ENCODE measurements at places on chromosomes 5 and 9.

- DNase-seq, result no peak
These were observed 113.2 kb downstream of the UNC13B start for GRCh38 chr9:35274993-35275392.

GRCh38 chr5:2302169-2302568 lies 419.4 kb upstream of the IRX4 start:
- no peak for DNase-seq

DNA sequence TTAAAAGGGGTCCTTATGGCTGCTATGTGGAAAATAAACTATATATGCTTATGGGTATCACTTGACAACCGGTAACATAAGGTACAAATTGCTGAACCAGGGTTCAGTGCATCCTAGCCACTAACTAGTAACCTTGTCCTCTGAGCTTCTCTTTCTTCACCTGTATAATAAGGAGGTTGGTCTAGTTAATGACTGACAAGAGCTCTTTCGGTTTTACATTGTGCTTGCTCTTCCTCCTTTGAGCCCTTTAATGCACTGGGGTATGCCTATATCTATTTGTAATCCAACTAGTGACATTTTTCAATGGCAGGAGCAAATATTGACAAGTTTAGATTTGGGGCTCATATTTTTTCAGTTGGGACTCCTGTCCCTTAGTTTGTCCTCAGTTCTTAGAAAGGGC lies 66.1 kb downstream of the NPR3 start:
- DNase-seq, result no peak

GRCh38 chr5:172574871-172575223 lies 66.2 kb upstream of the NEURL1B start:
- no peak for DNase-seq

DNA sequence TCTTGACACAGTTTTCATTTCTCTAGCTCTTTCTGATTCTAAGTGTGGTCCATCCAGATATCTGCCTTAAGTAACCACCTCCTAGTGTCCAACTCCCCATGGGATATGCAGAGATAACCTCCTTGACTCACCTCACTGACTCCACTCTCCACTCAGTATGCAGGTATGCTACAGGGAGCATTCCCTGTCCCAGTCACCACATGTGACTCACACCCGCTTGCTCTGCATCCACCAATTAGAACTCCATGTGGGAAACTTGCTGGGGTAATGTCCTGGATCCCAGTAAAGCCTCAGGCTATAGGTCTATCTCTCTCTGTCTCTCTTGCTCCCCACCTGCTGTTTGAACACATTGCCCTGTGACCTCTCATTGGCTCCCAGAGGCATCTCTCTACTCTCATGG lies 563.9 kb downstream of the HTR1A start:
- DNase-seq, result no peak

DNA sequence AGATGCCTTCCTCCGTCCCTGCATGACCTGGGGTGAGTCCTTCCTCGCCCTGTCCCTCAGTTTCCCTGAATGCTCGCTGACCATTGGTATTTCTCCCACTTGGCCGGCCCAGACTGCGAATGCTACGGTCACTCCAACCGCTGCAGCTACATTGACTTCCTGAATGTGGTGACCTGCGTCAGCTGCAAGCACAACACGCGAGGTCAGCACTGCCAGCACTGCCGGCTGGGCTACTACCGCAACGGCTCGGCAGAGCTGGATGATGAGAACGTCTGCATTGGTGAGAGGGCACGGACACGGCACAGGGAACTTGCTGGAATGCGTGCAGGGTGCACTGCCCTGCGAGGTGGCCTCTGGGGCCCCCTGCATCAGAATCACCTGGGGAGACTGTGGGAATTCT lies 77.1 kb downstream of the NTNG2 start:
- no peak for DNase-seq

DNA sequence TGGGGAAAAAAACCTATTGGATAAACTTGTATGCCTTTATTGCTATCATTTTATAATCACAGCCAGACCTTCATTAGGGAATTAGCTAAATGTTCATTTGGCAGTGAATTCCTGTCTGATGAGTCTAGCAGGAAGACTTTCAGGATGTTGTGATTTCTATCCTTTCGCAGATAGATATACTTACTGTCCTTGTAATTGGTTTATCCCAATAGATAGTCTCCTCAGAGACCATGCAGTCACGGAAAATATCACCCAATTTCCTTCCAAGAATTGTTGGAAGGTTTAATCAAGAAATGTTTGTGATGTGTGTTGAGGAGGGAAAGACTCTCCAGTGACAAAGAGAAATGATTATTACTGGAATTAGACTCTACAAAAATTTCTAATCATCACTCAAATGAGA lies 1937.9 kb upstream of the WWC1 start:
- DNase-seq, result no peak

GRCh38 chr5:9283473-9283872 lies 262.4 kb downstream of the SEMA5A start:
- no peak for DNase-seq

DNA sequence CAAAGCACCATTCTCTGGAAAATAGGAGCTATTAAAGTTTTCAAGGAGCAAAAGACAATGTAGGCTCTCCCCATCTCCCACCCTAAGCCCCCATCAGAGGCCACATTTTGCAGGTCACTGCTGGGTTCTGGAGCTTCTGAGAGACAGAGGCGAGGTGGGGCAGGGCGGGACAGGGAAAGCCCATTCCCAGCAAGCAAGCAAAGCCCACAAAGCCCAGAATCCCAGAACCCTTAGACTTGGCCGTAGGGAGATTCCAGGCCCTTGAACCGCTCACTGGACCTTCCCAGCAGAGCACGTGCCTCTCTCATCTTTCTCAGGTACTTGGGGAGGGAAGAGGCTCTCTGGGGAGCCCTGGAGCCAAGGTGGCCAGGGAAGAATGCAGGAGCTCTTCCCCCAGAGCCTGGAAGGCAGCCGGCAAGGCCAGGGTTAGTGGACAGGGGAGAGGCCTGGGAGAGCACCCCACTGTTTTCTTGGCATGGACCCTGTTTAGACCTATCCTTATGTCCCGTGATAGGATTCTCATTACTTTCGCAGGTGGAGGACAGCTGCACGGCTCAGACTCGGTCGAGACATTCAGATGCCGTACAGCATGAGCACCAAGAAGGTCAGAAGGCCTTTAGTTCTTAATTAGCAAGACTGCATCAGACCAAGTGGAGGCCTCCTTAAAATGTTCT lies 52.4 kb downstream of the ZNF354C start:
- no peak for DNase-seq

Data from DMS79 treated with DMSO at 0.1 percent for 48 hours (cell line).